SW 1271 (cell line): ENCODE measurements at places on chromosomes 1 and 21.

DNA sequence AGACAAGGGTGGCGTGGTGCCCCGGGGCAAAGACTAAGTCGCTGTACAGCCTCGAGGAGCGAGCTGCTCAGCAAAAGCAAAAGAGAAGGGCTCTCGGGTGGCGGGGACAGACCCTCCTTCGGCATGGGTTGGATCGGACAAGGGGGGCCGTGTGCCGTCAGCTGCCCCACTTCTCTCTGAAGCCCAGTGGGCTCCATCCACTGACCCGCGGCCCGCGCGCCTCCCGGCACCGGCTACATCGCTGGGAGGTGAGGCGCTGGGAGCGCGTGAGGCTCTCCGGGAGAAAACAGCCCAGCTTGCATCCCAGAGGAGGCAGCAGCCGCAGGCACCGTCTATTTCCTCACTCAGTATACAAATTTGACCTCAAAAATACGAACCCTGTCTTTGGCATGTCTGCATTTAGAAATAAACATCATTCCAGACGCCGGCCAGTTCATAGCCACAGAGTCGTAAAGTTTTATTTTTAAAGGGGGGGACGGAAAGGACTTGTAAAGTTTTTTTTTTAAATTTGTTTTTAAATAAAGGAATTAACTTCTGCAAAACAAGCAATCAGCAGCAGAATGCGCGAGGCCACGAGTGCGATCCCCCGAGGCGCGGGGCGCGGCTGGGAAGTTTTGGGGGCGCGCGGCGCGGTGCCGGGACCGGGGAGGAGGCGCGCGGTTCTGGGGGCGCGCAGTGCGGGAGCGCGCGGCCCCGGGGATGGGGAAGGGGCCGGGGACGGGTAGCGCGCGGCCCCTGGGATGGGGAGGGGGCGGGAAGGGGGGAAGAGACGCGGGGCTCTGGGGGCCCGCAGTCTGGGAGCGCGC lies 689 bp upstream of the GPR137B start:
- DNase-seq: no peak

DNA sequence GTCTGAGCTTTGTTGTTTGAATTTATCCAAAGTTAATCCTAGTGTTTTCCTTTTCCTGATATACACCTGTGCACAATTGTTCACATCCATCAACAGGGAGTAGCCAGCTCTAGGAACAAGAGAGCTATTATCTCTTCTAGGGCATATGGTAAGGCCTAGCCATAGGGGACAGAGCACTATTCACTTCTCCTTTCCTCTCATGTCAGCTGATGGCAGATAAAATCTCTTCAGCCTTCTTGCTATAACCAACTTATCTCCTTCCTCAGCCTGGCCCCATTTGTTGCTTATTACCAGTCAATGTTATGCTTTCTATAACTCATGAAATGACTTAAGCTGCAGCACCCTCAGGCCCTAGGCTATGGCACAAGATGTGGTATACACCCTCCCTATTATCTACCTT lies 38.9 kb downstream of the PATJ start:
- DNase-seq: no peak

GRCh38 chr1:98068016-98068415 lies 147.2 kb upstream of the DPYD start:
- DNase-seq: no peak

DNA sequence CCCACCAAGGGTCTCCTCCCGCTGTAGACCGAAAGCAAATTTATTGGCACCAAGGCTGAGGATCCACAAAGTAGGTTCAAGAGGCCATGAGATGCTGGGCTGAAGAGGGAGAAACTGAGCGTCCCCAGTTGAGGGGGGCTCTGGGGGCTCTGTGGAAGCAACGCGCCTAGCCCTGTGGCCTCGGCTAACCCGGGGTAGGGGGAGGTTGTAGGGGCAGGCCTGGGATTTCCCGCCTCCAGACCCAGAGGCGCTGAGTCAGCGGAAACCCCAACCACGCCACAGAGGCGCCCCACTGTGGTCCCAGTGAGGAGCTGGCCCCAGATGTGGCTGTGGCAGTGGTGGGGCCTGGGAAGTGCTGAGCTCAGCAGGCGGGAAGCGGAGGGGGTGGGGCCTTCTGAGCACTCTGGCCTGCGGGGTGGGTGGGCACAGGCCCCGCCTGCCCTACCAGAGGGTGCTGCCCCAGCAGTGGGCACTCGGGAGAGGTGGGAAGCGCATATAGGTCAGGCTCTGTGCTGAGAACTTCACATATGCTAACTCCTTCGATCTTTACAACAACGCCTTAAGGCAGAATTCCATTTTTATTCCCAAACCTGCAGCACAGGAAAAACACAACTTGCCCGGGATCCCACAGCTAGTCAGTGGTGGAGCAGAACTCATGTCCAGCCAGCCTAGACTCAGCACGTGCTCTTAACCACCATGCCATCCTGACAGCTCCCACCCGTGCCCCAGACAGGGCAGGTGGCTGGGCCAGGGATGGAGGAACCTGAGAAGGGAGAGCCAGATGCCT lies 1.5 kb upstream of the COL16A1 start:
- no peak for DNase-seq

DNA sequence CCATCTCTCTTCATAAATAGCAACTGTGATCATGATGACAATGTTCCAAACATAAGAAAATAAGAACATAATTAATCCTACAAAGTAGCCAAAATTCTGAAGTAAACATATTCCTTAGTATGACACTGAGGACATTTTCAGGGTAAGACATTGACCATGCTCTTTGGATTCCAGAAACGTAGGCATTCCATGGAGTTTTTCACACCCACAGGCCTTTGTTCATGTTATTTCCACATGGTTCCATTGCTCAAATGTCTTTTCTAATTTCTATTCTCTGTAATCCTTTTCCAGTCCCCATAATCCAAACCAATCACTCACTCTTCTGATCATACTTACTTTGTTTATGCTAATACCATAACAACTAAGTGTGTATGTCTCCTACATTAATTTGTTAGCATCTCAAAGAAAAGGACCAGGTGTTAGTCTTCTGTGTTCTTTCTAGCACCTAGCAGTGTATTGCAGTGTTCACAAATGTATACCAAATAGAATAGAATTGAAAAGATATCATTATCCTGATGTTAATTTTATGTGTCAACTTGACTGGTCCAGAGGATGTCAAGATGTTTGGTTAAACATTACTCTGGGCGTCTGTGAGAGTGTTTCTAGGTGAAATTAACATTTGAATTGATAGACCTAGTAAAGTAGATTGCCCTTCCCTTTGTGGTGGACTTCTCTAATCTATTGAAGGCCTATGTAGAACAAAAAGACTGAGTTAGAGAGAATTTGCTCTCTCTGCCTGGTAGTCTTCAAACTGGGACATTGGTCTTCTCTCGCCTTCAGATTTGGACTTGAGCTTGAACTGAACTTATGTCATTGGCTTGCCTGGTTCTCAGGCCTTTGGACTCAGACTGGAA lies 516.6 kb downstream of the PTPRC start:
- no peak for DNase-seq

DNA sequence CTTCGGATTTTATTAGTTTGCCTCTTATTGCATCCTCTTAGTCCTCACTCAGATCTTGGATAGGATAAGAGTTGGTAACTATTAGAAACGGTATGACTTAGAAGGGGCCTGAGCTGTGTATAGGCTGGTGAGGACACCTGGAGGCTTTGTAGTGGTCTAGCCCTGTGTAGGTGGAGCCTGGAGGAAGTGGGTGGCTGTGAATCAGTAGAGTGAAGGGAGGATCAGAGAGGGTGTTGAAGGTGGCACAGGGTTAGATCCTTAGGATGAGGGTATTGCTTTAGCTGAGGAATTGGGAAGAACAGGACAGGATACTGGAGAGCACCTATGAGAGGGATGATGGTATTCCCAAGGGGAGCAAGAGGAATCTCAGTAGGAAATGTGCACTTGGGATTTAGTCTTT lies 5.7 kb downstream of the VANGL1 start:
- DNase-seq: no peak

DNA sequence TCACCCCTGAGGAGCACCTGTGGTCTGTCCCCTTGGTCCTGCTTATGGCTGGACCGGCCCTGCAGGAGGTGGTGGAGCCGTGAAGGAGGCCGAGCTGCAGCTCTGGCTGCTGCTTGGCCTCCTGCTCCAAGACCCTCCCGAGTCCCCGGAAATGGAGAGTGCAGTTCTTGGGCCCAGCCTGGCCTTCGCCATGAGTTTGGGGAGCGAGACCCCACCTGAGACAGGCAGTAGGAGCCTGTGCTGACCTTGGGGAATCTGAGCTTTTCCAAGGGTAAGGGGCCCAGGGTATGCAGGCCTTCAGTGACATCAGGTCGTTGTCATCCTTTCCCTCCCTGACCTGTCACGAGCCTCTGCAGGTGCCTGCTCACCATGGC lies 14.1 kb downstream of the TMEM201 start:
- DNase-seq: no peak

- no peak for DNase-seq
Measured at GRCh38 chr1:205262731-205263171, 35.0 kb downstream of the TMCC2 start.

DNA sequence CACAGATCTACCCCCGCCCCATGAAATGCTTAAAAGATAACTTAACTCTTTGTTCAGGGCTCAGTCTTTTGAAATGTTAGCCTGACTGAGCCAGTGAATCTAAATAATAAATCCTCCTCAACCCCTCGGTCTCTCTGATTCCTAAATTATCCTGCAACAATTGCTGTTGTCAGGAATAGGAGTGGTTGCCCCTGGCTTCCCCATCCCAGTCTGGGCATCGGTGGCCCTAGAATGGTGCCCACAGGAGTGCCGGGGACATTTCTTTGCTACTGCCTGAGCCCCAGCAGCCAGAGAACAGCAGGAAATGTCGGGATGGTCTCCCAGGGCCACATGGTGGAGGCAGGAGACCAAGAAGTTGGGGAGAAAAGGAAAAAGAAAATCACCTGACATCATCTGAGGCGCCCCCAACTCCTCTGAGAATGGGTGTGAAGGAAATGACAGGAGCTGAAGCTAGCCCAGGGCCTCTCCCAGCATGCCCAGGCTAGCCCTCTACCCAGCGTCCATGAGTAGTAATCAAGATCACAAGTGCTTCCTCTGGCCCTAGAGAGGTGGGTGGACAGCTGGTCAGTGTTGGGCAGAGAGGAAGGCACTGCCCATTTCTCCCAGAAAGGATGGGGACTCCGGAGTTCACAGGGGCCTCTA lies 1.6 kb downstream of the PADI4 start:
- no peak for DNase-seq

DNA sequence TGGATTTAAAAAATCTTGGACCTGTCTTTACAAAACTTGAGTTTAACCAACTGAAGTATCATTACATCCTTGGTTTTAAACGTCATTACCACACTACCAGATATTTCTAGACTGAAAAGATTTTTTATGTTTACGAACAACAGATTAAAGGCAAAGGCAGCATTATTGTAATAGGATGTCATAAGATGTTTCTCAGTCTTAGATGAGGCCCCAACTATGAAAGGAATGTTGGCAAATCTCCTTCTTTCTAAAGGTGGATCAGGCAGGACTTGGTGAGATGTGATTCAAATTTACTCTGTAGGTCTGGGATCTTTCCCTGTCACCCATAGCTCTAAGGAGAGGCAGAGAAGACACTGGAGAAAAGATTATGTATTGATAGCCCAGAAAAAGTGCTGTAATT lies 417.9 kb downstream of the PTBP2 start:
- DNase-seq: no peak

GRCh38 chr1:170993151-170993550 lies 57.8 kb downstream of the MROH9 start:
- no peak for DNase-seq

DNA sequence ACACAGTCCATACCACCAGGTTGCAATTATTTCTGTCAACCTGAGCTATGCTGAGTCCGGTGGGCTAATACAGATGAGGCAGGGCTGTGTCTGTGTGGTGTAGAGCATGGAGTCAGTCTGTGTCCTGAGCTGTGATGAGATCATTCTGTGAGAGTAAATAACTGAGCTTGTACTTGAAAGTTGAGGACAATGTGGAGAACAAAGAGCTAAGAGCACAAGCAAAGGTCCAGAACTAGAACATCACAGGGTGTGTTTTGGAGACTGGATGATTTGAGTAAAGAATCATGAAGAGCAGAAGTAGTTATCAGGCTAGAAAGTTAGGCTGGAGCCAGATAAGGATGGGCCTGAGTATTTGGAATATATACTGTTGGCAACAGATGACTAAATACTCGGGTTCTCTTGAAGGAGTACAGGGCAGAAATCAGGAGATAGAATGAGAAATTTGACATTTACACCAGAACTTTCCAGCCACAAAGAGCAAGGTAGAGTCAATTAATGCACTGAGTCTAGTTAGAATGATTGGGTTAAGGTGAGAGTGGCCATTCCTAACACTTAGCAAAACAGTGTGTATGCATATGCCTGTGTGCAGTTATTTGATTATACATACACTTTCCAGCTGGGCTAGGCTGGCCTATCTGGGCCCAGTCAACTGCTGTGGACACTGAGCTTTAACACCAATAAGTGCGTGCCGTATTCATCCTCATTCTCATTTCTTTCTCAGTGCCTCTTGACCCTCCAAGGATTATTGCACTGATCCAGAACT lies 48.8 kb downstream of the LEPR start:
- DNase-seq: no peak

- no peak for DNase-seq
Measured at GRCh38 chr1:238492271-238492670, 601.5 kb upstream of the ZP4 start.

- DNase-seq: no peak
Measured at GRCh38 chr1:35655196-35655595, 13.9 kb upstream of the PSMB2 start.

DNA sequence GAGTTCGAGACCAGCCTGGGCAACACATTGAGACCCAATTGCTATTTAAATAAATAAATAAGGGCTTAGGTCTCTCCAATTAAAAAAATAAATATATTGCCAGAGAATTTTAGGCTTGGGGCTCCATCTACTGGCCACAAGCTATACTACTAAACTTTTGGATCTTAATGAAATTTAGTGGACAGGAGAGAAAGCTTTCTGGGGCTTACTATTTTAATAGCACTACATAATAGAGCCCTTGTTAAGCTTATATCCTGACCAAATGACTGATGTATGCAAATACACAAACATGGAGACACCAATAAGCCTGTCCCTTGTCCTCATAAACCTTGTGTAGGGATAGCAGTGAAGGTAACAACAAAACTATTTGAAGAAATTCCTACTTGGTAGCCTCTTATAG lies 18.4 kb downstream of the CCT3 start:
- no peak for DNase-seq

DNA sequence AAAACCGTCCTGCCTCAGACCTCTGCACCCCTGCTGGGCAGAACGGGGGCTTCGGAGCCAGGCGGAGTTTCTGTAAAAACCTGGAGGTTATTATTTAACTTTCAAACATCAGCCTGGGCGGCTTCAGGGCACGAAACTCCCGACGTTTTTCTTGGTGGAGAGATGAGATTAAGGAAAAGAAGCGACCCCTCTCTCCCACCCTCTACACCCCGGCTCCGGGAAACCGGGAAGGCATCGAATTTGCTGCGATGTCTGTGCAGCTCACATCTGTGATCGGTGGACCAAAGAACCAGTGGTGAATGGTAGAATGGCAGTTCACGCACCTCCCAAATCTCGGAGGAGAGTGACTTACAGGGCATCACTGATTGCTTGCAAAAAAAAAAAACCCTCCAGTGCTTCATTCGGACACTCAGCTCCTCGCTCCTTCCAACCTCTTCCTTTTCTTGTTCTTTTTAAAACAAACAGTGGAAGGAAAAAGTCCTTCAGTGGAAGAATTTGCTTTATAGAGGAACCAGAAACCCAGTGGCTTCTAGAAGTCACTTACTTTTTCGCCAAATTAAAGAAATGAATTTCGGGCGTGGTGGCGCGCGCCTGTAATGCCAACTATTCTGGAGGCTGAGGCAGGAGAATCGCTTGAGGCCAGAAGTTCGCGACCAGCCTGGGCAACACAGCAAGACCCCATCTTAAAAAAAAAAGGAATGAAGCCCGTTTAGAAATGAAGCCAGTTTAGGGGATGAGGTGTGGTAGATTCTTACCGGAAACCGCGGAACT lies 884 bp downstream of the PHACTR4 start:
- DNase-seq: peak; percentile 24

- no peak for DNase-seq
Measured at GRCh38 chr1:80023358-80023757, 1016.8 kb upstream of the ADGRL4 start.
